ENCODE measurements at places on chromosomes 2 and 18. TPM values are rescaled to one million over a fixed set of nuclear protein-coding genes. Genes with fewer than 3 reads are reported as not detected.

GCG gene
- not detected for total RNA-seq

SLC30A3 gene
- not detected for total RNA-seq

RBKS gene
- 4.4 TPM for total RNA-seq

C2orf72 gene
- 12.8 TPM for total RNA-seq

ANKRD62 gene
- not detected for total RNA-seq

MSTN gene
- total RNA-seq = not detected
